Mammary epithelial cell (primary cell): ENCODE measurements at places on chromosomes 5 and 9. TPM values are rescaled to one million over a fixed set of nuclear protein-coding genes. Genes with fewer than 3 reads are reported as not detected.

Gene ABCA1
- total RNA-seq: 48.2 TPM

Gene CARD9
- 1.0 TPM for total RNA-seq

Gene ACSL6
- total RNA-seq: 0.33 TPM

Gene DNM1
- total RNA-seq: 0.67 TPM

Gene ECM2
- total RNA-seq: 1.7 and 2.1 TPM in 2 replicates

Gene CDH9
- total RNA-seq: not detected in 2 replicates
